Endothelial cell (in vitro differentiated cells): ENCODE measurements at places on chromosomes 11 and 22. TPM values are rescaled to one million over a fixed set of nuclear protein-coding genes. Genes with fewer than 3 reads are reported as not detected.
A peak's percentile ranks its signal among the peaks of the same experiment; 100 is the strongest.

GRCh38 chr22:42282943-42283277 is 12.5 kb upstream of the TCF20 start:
- peaks cover 11% of the 10 kb centered on the region for H3K27me3 ChIP-seq
- H3K4me1 ChIP-seq: peaks cover 3% of the 10 kb centered on the region
- H3K27ac ChIP-seq: no peak overlapping the region
- H3K4me3 ChIP-seq: no peak overlapping the region
- H3K36me3 ChIP-seq: no peaks in the 10 kb centered on the region
- DNase-seq: no peak

CDKN1C gene
- total RNA-seq: 25.3 TPM

DNA sequence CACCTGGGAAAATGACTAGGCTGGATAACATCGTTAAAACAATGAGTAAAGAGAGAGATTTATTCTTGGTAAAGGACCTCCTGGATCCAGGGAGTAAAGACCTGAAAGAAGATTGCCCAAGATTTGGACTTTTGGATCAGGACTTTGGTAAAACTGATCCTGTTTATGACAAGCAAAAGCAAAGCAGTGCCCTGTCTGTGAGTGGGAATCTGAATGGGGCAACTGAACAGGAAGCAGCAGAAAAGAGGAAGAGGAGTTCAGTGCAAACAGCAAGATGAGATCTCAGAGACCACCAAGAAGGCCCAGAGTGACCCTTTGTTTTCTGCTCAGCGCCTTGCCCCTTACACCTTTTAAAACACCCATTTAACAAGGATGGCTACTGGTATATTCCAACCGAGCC is 122.0 kb downstream of the VPREB1 start:
- peaks cover 3% of the 10 kb centered on the region for H3K27me3 ChIP-seq
- H3K36me3 ChIP-seq: no peaks in the 10 kb centered on the region
- H3K27ac ChIP-seq: no peak overlapping the region
- peaks cover 3% of the 10 kb centered on the region for H3K4me1 ChIP-seq

DNA sequence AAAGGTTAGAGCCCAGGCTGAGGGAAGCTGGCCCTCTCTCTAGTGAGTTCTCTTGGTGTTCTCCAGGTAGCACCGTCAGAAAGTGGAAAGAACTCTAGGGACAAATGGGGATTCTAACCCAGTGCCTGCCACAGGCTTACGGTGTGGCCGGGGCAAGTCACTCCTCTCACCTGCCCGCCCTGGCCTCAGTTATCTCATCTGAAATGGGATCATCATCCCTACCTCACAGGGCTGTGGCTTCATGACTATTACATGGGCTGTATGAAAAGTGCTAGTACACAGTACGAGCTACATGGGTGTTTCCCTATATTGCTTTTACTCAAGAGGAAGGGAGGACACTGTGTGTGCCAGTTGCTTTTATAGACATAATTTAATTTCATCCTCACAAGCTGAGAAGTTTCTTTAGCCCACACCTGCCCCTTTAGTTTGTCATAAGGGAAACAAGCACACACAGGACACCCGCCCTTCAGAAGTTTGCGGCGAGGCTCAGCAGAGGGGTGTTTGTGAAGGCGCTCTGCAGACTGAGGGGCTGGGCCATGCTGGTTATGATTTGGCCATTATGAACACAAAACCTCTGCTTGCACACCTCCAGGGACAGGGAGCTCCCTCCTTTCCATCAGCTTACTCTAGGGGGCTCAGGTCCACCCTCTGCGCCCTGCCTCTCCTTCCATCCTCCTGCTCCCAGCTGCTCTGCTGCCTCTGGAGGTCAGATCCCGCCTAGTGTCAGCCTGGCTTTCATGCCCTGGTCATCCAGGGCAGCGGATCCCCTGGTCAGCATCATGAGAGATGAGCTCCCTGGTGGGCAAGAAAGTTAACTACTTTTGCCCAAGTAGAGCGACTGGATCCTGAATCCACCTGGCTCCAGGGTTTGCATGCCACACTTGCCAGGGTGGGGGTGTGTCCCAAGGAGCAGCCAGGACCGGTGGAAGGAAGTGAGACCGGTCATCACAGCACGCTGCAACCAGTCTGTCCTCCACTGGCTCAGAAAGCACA is 1.2 kb downstream of the KLHL35 start:
- H3K4me1 ChIP-seq: peaks cover 42% of the 10 kb centered on the region
- H3K27ac ChIP-seq: peak overlapping the region; percentile 62
- peaks cover 53% of the 10 kb centered on the region for H3K36me3 ChIP-seq
- no peak overlapping the region for H3K4me3 ChIP-seq

DNA sequence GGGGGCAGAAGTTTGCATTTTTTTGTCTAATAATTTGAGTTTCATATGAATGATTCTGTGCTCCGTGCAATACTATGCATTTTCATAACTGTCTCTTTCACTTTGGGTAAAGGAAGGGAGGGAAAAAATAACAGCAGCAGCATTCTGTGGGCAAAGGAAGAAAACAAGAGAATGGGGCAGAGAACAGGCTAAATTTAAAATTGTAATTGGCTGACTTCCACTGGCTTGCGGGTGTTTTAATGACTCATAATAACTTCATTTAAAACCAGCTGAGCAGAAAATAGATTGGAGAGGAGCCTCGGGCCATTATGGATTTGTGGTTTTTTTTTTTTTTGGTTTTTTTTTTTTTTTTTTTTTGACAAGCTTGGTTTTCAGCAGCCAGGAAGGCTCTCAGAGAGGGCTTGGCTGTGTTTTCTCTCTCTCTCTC is 107.4 kb downstream of the ZBTB16 start:
- H3K36me3 ChIP-seq: no peaks in the 10 kb centered on the region
- H3K27ac ChIP-seq: no peak overlapping the region
- no peaks in the 10 kb centered on the region for H3K27me3 ChIP-seq
- H3K4me1 ChIP-seq: peaks cover 5% of the 10 kb centered on the region

GRCh38 chr11:11973361-11973800 is 35.0 kb downstream of the DKK3 start:
- peaks cover 3% of the 10 kb centered on the region for H3K27me3 ChIP-seq
- no peak overlapping the region for H3K27ac ChIP-seq
- no peak for DNase-seq

GNAZ gene
- total RNA-seq: 0.21 TPM

- H3K36me3 ChIP-seq: no peaks in the 10 kb centered on the region
- no peak overlapping the region for H3K27ac ChIP-seq
- DNase-seq: no peak
- peaks cover 37% of the 10 kb centered on the region for H3K4me1 ChIP-seq
Observed at GRCh38 chr22:21858025-21858764, 9.2 kb downstream of the MAPK1 start.

XRRA1 gene
- total RNA-seq: 8.0 TPM

GRCh38 chr11:80365076-80365725 is 924.4 kb upstream of the TENM4 start:
- H3K36me3 ChIP-seq: no peaks in the 10 kb centered on the region
- no peaks in the 10 kb centered on the region for H3K4me1 ChIP-seq
- H3K27ac ChIP-seq: no peak overlapping the region

GRCh38 chr11:102577182-102577581 is 46.6 kb upstream of the MMP7 start:
- no peak overlapping the region for H3K4me3 ChIP-seq
- no peaks in the 10 kb centered on the region for H3K36me3 ChIP-seq
- no peak overlapping the region for H3K27ac ChIP-seq
- DNase-seq: no peak

OR8A1 gene
- total RNA-seq: 0.46 TPM

OMP gene
- not detected for total RNA-seq

GRCh38 chr22:47356511-47357011 is 594.1 kb downstream of the TBC1D22A start:
- DNase-seq: no peak
- no peak overlapping the region for H3K27ac ChIP-seq
- peaks cover 14% of the 10 kb centered on the region for H3K27me3 ChIP-seq

- DNase-seq: no peak
- H3K4me3 ChIP-seq: no peak overlapping the region
- H3K36me3 ChIP-seq: peaks cover 2% of the 10 kb centered on the region
- no peak overlapping the region for H3K27ac ChIP-seq
Observed at GRCh38 chr22:44529827-44530523, 31.9 kb upstream of the RTL6 start.

DNA sequence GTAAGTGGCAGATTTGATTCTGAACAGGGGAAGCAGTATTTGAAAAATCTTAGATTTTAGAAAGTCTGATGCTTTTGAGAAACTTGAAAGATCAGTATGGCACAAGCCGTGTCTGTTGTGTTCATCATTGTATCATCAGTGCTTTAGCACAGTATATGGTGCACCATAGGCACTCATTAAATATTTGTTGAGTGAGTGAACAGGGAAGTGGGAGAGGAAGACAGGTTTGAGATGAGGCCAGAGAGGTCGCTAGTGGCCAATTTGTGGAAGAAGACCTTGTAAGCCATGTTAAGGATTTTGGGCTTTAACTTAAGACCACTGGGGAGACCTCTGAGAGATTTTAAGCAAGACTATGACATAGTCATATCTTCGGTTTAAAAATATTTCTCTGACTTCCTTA is 12.9 kb downstream of the CHEK1 start:
- no peaks in the 10 kb centered on the region for H3K4me1 ChIP-seq
- H3K27me3 ChIP-seq: peaks cover 3% of the 10 kb centered on the region
- DNase-seq: no peak
- H3K27ac ChIP-seq: no peak overlapping the region

GRCh38 chr11:61168042-61168688 is 6.9 kb upstream of the VPS37C start:
- no peak overlapping the region for H3K4me3 ChIP-seq
- H3K36me3 ChIP-seq: peaks cover 4% of the 10 kb centered on the region
- no peak overlapping the region for H3K27ac ChIP-seq
- H3K4me1 ChIP-seq: peaks cover 28% of the 10 kb centered on the region
- no peak for DNase-seq
